Stimulated activated CD4-positive, alpha-beta T cell treated with anti-CD3 and anti-CD28 coated beads, Interleukin-1b, Interleukin-23, amount 100 ng/mL, for 1 hour (primary cell): ENCODE measurements at places on chromosomes 4 and X.

GRCh38 chr4:16187455-16187854, 38.8 kb downstream of the TAPT1 start:
- no peak for DNase-seq

DNA sequence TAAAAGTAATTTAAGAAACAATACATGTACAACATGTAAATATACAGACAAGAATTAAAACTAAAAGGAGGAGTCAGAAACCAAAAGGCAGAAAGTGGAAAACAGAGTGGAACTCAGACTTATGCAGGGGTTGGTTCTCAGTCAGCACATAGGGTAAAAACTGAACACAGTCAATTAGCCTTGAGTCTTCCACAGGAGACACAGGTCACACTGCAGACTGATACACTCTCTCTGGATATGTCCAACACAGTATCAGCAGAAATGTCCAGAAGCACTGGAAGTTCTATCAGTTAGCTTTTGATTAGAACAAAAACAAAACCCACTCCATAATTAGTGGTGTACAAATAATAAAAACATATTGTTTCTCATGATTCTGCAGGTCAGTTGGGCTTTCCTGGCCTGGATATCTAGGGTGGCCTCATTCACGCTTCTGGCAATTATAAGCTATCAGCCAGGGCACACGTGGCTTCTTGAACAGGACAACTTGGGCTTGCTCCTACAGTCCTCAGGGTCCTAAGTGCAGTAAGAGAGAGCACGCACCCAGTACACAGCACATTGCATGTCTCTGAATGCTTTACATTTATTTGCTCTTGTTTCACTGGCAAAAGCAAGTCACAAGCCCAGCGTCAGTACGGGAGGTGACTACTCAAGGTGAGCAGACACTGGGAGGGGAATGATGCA, 21.6 kb downstream of the TEC start:
- no peak for DNase-seq

DNA sequence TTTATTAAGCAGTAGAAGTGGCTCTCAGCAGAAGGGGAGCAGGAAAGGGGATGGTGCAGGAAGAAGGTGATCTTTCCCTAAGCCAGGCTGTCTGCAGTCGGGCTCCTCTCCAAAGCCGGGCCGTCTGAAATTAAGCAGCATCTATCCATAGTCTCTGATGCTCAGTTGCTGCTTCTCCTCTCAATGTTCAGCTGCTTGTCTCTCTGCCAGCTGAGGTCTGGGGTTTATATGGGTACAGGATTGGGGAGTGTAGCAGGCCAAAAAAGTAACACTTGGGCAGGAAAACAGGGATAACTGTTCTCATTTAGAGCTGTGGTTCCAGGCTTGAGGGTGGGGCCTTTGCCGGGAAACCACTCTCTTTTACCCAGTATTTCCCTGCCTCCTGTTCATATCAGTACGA, 39.2 kb upstream of the CCKAR start:
- no peak for DNase-seq

- DNase-seq, result no peak
Observed at GRCh38 chrX:10656214-10656613, 35.8 kb upstream of the MID1 start.

- DNase-seq, result no peak
Observed at GRCh38 chr4:1754336-1754735, 33.0 kb downstream of the TACC3 start.

GRCh38 chr4:39103291-39103690, 41.3 kb downstream of the KLHL5 start:
- DNase-seq, result no peak

DNA sequence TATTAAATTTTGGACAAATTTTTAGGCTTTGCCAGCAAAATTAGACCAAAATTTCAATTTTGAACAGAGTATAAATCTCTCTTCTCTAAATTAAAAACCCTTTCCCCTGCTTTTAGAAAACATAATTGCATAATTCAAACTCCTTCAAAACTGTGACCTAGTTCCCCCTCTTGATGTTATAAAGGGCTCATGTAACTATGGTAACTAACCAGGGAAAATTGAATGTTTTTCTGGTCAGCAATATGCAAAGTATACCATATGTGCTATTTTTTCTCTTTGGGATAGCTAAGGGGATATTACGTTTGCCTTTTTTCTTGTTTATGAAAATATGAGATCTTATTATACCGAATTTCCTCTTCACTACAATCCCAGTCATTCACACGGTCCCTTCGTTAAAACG, 5.1 kb upstream of the ING2 start:
- DNase-seq, result no peak

DNA sequence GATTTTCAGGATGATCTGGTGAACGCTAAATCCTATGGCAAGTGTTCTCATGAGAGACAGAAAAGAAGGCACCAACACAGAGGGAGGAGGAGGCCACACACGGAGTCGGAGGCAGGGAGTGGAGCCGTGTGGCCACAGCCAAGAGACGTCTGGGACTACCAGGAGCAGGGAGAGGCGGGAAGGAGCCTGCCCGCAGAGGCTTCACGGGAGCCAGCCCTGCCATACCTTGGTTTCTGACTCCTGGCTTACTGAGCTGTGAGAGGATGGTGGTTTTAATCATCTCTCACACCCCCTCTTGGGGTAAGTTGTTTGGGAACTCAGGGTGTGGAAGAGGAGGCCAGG, 33.5 kb upstream of the GPR78 start:
- no peak for DNase-seq
